ENCODE measurements at places on chromosomes 11 and 22. TPM values are rescaled to one million over a fixed set of nuclear protein-coding genes. Genes with fewer than 3 reads are reported as not detected.

- no peak for DNase-seq
Observed at GRCh38 chr11:120199613-120200012, 11.2 kb upstream of the OAF start.

DNA sequence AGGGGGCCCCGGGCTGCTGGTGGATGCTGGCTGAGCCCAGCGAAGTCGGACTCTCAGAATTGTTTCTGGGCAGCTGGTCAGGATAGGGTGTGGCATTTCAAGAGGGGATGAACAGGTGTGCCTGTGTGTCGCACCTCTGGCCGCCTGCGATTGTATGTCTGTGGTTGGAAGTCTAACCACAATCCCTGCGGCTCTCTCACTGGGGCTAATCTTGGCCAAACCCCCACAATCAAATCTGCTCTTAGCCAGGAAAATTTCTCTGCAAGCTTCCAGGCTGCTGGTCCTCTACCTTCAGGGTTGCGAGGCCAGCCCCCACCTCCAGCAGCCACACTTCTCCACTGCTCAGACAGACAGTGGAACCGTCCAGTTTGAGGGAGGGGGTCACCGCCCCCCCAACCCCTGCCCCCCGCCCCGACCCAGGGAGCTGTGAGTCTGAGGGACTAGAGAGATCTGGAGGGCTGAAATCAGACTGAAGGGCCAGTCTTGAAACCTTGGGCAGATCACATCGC lies 953 bp downstream of the ATG16L2 start:
- no peak for DNase-seq

DNA sequence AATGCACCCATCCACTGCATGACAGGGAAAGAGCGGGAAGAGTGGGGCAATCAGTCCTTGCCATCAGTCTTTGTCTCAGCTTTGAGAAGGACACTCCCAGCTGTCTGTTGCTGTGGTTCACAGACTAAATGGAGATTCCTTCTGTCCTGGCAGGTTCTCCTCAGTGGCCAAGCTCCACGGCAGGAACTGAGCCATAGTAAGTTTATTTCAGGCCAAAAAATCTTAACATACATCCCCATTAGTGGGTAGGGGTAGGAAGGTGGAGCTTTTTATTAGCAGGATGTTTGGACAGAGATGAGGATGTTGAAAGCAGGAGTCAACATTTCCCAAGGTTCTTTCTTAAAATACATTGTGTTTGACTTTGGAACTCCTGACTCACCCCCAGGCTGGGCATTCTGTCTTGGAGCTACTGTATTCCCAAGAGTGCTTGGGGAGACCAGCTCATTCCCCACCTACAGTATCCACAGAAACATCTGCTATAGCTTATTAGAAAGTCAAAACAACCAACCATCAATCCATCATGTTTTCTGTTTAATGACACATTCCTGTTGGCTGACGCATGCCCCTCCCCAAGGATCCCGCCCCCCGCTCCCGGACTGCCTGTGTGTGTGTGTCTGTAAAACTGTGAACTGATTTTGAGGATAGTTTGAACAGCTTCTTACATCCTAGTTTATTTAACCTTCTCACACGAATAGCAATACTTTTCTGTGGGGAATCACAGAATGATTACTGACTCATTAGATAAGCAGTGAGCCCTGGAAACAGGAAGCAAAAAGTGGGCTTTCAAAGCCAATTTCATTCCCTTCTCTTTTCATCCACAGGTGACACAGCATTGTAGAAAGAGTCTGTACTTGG lies 109.5 kb downstream of the CCDC81 start:
- DNase-seq: no peak

- DNase-seq: no peak
Observed at GRCh38 chr11:6209801-6210200, 4.4 kb downstream of the C11orf42 start.

DNA sequence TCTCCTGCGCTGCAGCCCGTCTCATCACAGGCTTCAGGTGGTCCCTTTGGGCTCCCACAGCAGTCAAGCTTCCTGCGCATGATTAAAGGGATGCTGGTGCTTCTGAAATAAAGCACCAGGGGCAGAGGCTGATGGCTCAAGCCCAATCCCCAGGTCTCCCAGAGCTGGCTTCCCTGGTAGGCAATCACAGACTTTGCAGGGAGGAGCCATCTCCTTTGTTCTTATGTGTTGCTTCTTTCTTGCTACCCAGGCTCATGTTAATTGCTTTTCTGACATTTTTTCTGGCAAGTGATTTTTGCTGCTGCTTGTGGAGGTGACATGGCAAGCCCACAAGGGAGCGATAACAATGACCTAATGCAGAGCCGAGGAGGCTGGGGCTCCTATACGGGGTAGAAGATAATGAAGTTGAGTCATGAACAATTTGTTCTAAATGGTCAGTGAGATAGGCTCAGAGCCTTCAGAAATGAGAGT lies 25.2 kb upstream of the PLET1 start:
- DNase-seq: no peak

CYTH4 gene
- total RNA-seq: 134 TPM

TPH1 gene
- total RNA-seq: 1.5 TPM

ASRGL1 gene
- total RNA-seq: 0.81 TPM

GNB1L gene
- 3.0 TPM for total RNA-seq

GRCh38 chr11:78838417-78838816 lies 263.8 kb upstream of the NARS2 start:
- DNase-seq: no peak

DNA sequence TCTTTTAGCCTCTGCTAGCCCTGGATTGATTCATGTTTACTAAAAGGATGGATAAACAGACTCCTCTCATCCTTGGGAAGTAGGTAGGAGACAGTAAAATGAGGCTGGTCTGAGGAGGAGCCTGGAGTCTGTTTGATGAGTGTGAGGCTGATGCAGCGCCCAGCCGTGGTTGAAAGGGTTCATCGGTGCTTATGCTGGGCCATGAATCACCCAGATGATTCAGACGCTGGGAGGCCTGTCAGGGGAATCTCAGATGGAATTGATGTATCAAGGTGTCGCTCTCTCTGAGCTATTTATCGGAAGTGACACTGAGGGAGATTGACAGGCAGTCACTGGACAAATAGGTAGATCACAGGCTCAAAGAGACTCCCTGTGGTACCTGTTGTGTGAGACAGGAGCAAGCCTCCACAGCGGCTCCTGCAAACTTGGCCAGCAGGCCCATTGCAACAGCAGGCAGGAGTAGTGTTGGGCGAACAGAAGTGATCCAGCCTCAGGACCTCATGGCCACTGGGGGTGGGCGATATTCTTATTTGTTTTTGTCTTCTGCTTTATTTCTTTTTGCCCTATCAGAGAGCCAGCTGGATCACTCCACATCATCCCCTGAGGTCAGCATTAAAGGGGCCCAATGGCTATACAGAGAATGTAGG lies 109.9 kb upstream of the CADM1 start:
- DNase-seq: no peak

NXPE2 gene
- total RNA-seq: not detected

HIPK3 gene
- total RNA-seq: 38.9 TPM

DNA sequence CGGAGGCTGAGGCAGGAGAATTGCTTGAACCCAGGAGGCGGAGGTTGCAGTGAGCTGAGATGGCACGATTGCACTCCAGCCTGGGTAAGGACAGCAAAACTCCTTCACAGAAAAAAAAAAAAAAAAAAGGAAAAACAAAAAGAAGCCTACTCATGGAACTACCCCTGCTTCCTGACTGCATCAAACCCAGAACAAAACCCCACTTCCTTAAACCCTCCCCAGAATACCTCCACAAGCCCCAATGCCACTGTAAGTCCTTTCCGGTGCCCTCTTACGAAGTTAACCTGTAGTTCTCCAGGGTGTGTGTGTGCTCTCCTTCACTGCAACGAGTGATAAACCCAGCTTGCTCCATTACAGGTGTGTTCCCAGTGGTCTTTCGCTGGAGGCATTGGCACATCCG lies 8.6 kb upstream of the TOLLIP start:
- no peak for DNase-seq

GRCh38 chr22:24335496-24335895 lies 64.9 kb downstream of the SPECC1L start:
- DNase-seq: no peak

SLC25A18 gene
- not detected for total RNA-seq

DNA sequence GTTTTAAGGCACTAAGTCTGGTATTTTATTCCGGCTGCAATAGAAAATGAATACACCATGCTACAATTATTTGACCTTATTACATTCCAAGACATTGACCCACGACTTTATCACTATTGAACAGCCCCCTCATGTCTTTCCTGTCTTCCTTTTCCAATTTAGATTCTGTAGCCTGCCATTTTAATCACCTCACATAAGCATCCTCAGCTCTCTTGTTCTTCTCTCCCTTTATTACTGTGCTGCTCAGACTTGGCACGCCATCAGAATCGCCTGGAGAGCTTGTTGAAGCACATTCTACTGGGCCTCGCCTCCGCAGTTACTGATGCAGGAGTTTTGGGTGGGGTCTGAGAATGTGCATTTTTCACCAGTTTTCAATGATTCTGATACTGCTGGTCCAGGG lies 38.7 kb upstream of the SWAP70 start:
- DNase-seq: no peak

FOSL1 gene
- 2.2 TPM for total RNA-seq

GRCh38 chr11:116773203-116774097 lies 663 bp upstream of the BUD13 start:
- DNase-seq: no peak

NTM gene
- total RNA-seq: not detected

DNA sequence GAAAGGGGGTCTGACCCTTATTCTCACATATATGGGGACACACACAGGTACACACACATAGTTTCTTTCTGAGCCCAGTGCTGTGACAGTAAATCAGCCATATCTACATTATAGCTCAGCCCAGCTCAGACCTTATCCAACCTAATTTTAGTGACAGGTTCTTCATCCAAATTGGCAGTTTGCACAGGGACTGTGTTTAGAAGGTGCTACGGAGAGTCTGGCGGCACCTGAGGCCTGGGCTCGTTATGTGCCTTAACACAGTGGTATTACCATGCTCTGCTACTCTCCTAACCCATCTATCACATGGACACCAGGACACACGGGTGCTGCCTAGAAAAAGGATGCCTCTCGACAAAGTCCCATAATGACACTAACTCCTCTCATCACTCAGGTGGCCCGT lies 109.3 kb downstream of the GALNT18 start:
- no peak for DNase-seq

- DNase-seq: no peak
Observed at GRCh38 chr11:19597876-19598275, 114.8 kb upstream of the NAV2 start.

DNA sequence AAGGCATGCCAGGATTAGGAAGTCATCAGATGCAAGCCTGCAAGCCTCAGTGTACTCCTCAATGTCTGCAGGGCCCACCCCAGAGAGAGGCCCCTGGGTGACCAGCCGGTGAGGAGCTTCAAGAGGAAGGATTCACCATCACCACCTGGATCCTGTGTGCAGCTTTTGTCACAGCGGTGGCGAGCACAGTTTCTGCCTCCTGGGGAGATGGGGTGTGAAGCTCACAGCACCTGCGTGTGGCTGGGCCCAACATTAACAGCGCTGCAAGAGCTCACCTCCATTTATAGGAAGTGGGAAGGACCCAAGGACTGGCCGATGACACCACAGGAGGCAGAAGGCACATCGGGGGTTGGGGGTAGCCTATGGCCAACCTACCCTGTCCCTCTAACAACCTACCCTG lies 235.3 kb downstream of the CTTN start:
- DNase-seq: no peak

DNA sequence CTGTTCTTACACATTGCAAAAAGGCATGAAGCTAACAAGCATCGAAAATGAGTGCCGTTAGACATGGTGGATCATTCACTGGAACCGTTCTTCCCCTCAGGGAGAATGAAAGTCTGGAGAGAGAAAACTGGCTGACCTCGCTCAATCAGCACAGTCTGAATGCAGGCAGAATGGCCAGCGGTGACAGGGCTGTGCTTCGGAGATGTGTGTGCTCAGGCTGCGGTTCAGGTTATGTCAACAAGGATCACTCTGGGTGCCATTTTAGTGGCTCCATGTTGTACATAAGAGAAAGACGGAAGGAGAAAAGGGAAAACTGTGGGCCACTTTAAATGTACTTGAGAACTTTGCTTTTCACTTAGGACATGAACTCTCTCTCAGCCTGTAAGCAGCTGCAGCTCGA lies 749.8 kb upstream of the ARHGAP42 start:
- no peak for DNase-seq

NLRX1 gene
- total RNA-seq: 5.4 TPM

MRGPRX4 gene
- total RNA-seq: not detected

DNA sequence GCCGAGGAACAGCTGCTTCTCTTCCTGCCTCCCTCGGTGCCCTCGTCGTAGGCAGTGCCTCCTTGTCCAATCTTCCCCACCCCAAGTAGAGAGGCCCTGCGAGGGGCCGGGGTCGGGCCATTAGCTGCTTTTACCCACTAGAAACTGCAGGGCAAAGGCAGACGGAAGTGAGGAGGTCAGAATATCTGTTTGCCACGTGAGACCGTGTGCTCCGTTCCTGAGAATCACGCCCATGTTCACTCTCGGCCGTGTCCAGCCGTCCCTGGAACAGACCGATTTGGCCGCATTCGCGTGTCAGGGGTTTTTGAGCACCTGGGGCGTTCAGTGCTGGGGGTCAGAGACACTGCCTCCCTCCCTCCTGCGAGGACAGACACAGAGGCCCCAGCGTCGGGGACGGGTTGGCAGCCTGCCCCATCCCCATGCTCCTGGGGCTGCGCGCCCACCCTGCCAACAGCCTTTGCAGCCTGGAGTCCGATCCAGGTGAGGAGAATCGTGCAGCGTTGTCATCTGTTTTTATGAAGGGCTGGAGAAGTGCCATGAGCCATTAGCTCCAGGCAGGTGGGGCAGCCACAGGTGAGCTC lies 982.2 kb downstream of the BRD1 start:
- no peak for DNase-seq

DNA sequence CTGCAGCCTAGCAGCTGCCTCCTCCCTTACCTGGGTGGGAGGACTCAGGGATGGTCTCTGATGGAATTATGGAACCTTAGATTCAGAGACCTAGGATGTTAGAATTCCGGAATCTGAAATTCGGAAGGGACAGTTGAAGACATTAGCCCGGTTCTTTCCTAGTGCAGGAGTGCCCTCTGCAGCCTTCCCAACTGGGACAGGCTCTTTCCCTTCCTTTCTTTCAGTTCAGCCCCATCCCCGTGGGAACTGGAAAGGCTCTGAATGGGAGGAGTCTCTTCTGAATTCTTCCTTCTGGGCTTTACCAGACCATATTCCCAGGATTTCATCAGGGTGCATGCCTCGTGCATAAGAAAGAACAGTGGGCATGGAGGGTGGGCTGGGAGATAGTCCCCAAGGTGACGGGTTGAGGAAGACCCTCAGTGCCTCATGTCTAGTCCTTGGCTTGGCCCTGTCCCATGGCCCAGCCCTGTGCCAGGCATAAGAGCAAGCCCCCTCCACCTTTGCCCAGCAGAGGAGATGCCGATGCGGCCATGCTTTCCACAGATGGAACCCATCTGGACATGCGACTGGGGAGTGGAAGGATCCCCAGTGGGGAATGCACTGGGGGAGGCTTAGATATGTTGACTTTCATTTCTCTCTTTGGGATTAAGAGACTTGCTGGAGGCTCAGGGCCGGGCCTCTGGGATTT lies 14.4 kb downstream of the DNAJB13 start:
- peak; percentile 35 for DNase-seq

- no peak for DNase-seq
Observed at GRCh38 chr11:121654843-121655536, 202.2 kb upstream of the SORL1-AS1 start.

NLRP14 gene
- 0.05 TPM for total RNA-seq

SCGB1D2 gene
- total RNA-seq: not detected

GRCh38 chr11:34929794-34930763 lies 13.7 kb downstream of the PDHX start:
- no peak for DNase-seq

- DNase-seq: no peak
Observed at GRCh38 chr11:28343304-28344233, 235.4 kb downstream of the METTL15 start.

All from CD4-positive, alpha-beta T cell (primary cell).